ENCODE measurements at places on chromosomes 4 and X. TPM values are rescaled to one million over a fixed set of nuclear protein-coding genes. Genes with fewer than 3 reads are reported as not detected.
A peak's percentile ranks its signal among the peaks of the same experiment; 100 is the strongest.

DNA sequence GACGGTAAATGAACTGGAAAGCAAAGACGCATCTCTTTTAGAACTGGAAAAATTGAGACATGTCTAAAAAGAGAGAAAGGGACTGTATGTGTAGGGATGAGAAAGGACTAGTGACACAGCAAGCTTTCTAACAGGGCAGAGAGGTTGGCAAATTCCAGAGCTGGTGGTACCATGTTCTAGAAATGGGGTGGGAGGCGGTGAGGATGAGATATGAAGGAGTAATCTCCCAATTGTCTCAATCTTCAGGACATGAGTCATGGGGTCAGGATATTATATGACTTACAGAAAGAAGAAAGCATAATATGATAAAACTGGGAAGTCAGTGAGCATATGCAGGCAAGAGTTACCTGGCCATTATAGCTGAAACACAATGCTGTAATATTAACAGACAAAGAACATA, 14.2 kb downstream of the TAB3 start:
- DNase-seq, result no peak

GRCh38 chr4:16206848-16207247, 19.4 kb downstream of the TAPT1 start:
- DNase-seq, result no peak

DNA sequence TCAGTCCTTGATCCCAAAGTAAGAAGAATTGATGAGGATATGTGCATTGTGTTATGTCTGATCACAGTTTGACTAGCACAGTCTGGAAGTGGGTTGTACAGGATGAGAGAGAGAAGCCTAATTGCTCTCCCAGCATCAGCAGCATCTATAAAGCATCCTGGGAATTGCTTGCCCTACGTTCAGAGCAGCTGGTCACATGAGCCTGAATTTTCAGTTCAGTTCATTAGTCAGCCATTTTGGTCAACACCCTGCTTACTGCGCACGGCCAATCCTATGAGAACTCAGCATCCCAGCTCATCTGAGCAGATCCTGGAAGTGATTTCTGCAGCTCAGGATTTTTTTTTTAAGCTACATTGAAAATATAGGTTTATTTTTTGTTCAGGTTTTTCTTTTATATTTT, at the start of gene RUFY3:
Gene RUFY3, plus strand, starts transcription at position 218 of the 400 bp plus-strand sequence. CDS start 610 bp downstream, outside the sequence.
- peak; percentile 82 for DNase-seq

- peak; percentile 11 for DNase-seq
Observed at GRCh38 chr4:68874507-68874906, 58.7 kb downstream of the UGT2B10 start.

DNA sequence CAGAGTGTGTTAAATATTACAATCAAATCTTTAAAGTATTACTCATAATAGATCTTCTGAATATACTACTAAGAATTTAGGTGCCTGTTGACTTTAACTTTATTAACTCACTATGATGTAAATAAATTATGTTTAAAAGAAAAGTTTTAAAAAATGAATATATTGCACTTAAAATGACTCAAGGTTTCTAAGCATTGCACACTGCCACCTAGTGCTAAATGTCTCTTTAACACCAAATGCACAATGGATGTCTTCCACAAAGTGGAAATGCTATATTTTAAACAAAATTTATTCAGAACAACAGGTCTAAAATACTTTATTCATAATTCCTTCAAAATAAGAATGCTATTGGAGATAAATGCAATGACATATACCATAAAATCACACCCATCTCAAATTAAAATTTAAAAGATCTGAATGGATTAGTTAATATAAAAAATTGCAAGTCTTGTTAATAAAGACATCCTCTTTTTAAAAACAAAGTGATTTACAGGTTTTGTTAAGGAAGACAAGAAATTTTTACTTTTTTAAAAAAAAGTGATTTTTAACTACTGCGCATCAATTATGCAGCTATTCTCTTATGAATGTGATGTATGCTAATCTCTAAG, 5.5 kb downstream of the INPP4B start:
- peak; percentile 57 for DNase-seq

DNA sequence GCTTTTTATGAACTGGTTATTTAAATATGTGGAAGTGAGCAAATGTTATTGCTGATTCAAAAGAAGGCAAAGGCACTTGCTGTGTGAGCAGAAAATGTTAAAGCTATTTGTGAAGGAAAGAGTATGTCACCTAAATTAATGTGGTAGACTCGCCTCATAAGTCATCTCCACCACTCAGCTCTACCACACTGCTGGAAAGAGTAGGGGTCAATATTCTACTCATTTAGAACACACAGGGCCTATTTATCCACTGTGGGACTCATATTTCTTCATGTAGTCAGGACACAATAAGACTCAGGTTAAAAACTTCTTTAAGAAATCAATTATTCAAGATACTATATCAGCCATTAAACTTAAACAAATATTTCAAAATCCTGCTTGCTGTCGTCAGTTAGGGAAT, 106.5 kb downstream of the SLC7A11 start:
- no peak for DNase-seq

DNA sequence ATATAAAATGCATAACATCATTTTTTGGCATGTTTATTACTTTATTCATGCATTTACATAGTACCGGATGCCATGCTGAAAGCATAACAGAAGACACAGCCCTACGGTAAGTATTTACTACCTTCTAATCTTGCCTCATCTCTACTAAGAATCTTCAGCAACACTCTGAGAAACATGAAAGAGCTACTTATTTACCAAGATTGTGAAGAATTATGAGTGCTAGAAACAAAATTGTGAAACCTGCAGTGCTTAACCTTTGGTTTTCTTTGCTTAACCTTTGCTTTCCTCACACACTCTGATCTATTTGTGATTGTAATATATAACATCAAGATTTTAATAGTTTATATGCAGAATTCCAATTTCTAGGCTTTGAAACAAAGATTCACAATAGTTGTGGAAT, 7.4 kb downstream of the ANTXR2 start:
- DNase-seq, result peak; percentile 11

GRCh38 chr4:6419452-6420028, 52.9 kb downstream of the PPP2R2C start:
- DNase-seq, result no peak

DNA sequence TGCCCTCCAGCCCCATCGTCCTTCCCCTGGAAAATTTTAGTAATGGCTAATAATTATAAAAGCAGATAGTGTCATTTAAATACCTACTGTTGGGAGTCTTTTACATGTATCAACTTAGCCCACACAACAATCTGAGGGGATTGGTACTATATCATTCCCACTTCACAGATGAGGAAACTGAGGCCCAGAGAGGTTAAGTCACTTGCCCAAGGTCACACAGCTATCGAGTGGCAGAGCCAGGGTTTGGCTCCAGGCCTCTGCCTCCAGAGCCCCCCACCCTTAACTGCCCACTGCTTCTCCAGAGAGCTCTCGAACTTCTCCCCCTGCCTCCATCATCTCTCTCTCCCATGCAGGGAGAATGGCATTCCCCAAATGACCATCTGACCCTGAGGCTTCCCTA, 7.4 kb downstream of the C4orf50 start:
- no peak for DNase-seq

- no peak for DNase-seq
Observed at GRCh38 chr4:32318926-32319325, 1598.8 kb downstream of the PCDH7 start.

DNA sequence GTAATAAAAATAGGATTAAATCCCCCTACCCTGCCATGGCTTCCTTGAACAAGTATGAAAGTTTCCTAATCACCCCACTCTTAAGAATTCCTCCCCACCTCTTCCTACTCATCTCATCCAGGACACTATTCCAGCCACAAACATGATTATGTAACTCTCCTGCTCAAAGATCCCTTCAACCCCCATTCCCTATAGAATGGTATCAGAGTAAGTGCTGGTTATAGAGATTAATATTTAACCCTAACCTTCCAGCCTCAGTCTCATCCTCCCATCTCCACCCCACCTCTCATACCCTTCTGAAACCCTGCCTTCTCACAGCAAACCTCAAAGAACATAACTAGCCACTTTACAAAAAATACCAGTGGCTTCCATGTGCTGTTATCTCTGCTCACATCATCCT, 155.1 kb downstream of the PPP3CA start:
- peak; percentile 47 for DNase-seq

DNA sequence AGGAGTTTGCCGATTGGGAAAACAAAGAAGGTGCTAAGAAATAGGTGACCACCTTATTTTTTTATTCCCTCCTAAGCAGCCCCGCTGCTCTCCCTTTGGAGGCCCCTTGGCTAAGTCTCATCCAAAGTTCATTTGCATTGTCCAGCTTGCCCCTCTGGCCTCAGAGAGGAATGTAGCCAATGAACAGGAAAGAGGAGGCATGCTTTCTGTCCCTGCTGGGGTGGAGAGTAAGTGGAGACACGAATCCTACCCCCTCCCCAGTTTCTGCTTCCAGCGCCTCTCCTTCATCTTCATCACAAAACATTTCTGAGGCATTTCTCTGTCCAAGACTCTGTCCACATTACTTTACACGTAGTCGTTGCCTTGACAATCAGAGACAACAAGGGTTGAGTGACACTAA, 38.7 kb downstream of the NLGN3 start:
- DNase-seq, result no peak

DNA sequence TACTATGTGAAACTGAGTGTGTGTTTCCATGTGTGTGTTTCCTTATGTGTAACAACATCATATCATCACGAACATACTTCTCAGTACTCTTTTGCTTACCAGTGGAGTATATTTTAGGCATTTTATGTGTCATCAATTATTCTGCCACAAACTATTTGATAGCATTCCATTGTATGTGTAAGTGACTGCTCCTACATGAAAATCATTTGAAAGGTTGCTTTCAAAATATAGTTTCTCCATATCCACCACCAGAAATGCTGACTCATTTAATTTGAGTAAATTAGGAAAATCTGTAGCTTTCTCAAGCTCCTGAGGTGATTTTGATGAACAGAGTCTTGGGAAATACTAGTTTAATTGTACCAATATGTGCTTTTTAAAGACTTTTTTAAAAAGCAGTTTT, 376.2 kb downstream of the PCDH18 start:
- peak; percentile 28 for DNase-seq

DNA sequence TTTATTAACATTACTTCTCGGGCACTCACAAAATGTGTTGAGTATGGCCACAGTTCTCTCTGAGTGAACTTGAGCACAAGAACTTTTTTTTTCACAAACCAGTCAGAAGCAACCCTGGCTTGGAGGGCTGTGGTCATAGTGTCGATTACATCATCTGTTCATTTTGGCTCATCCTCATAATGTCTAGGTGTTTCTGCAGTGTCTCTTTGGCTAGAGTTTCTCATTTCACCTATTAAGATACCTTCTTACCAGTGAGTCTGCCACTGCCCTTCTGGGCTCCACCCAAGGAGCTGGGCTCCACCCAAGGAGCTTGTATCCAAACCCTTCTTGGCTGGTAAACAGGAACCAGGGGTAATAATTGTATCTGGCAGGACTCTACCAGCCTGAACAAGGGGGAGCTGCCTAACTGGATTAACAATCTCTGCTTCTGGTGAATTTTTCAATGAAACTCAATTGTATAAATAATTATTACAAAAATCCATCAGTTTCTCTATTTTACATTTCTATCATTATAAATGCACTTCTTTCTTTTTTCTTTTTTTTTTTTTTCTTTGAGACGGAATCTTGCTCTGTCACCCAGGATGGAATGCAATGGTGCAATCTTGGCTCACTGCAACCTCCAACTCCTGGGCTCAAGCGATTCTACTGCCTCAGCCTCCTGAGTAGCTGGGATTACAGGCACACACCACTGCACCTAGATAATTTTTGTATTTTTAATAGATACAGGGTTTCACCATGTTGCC, 667.7 kb upstream of the SLIT2 start:
- no peak for DNase-seq

- DNase-seq, result peak; percentile 16
Observed at GRCh38 chr4:156545003-156545785, 426.4 kb downstream of the PDGFC start.

DNA sequence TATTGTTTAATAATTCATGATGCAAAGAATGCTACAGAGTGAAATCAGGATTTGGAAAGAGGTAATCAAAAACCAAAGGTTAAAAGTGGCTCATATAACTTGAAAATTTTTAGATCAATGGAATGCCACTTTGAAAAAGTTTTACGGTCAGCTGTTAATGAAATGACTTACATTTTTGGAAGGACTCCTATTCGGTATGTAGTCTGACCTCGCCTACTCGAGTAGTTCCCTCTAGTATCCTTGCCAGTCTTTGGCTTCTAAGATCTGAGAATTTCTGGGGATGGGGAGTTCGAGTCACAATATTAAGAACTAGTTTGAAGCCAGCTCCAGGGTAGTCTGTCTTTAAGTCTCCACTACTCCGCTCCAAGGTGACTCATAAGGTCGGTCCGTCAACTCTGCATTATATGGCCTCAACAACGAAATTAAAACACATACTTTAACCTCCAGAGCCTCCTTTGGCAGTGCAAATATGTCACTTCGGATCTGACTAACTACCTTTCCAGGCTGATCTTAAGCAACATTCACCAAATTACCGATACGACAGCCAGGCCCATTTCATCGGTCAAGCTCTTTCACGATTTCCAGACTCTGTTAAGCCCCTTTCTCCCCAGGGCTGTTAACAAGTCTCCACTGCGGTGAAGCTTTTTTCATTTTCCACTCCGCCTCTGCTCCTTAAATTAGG, 733 bp upstream of the NAA15 start:
- DNase-seq, result peak; percentile 68

GRCh38 chrX:110081320-110081719, 78.4 kb downstream of the TMEM164 start:
- no peak for DNase-seq

DNA sequence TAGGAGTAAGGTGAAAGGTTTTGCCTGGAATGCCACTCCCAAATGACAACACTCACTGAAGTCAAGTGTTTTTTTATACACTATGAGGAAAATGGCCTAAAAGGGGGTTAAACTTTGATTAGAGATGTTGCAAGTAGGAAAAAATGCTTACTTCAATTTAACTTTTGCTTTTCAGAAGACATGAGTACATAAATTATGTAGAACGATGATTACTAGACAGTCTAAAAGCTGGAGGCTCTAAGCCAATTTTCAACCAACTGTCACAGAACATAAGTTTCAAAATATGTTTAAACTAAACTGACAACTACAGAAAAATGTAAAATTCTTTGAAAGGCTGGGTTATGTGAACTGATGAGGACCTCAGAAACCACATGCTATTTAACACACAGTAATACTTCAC, 83.4 kb downstream of the SHISA3 start:
- DNase-seq, result no peak

GRCh38 chr4:183284965-183285364, 35.1 kb downstream of the CLDN22 start:
- DNase-seq, result no peak

Gene ETDB
- not detected for total RNA-seq

Gene RENBP
- 3.6 TPM for total RNA-seq

Gene SEPTIN11
- 147 TPM for total RNA-seq

Gene ATP7A
- 6.6 TPM for total RNA-seq

Gene RPS6KA6
- 10.1 TPM for total RNA-seq
